ENCODE measurements at places on chromosomes 7 and 10.

GRCh38 chr10:109178591-109178990 is 744.7 kb downstream of the XPNPEP1 start:
- DNase-seq: no peak

DNA sequence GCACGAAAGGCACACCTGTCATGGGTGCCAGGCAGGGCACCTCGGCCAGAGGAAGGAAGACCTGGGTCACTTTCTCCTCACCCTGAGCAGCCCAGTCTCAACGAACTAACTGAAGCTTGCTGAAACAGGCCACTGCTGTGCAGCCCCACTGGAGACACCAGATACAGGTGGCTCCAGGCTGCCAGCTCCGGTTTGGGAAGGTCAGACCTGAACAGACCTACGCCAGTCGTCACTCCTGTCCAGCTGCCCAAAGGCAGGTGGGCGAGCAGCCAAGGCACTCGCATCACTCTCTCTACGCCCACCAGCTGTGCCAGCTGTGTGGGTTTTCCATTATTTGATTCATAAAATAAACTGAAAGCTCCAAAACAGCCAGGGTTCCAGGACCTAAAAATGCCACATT is 256.1 kb downstream of the ZMYND11 start:
- DNase-seq: no peak

DNA sequence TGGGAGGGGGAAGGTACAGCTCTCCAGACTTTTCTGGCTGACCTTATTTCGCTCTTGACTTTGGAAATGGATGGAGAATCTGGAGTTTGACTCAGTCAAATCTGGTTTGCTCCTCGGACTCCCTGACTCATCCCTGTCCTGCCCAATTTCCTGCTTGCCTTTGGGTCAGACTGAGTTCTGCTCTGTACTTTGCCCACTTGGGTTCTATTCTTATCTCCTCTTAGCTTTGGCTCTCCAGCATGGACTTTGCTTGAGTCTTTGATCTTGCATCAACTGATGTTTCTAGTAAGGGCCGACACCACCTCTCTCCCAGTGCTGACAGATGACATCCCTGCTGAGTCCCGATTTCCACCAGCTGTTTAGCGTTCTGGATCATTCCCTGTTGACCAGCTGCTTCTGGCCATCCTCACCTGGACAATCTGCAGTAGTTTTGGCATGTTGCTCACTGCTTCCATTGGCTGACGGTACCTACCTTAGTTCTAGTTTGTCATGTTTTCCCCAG is 335.3 kb downstream of the SUGCT start:
- no peak for DNase-seq

DNA sequence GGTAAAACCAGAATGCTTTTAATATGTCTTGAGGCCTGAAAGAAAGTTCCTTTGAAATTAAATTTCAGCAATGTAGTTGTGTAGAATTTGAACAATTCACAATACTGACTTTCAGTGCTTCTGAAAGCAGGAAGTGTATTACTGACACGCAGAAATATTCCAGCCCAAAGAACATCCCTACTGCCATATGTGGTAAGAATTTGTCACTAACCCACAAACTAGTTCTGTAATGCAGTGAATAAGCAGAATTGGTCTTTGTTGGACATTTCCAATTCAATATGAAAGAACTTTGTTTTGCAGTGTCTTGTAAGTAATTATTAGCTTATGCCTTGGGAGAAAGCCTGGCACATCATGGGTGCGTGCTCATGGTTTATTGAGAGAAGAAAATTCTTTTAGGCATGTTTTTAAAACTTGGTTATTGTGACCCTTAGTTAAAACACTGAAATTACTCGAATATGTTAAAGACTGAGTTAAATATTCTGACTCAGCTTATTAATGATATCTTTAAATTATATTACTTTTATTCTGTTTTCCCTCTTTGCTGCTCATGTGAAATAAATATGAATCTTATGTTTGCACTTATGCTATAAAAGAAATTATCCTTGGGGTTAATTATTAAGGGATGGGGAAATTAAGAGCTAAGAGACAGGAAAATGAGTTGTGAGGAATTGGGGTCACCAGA is 33.4 kb downstream of the PTPN12 start:
- no peak for DNase-seq

GRCh38 chr7:134875867-134876266 is 96.4 kb downstream of the CALD1 start:
- DNase-seq: no peak

DNA sequence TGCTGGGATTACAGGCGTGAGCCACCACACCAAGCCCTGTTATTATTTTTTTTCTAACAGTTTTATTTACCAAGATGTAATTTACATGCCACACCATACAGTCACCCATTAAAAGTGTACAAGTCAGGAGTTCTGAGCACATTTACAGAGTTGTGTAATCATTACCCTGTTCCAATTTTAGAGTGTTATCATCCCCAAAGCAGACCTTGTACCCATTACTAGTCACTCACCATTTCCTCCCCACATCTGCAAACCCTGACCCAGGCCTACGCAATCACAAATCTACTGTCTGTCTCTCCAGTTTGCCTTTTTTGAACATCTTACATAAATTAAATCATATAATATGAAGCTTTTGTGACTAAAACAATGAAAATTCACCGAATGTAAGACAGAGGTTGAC is 402.9 kb upstream of the FOXK1 start:
- no peak for DNase-seq
